Neural crest cell (in vitro differentiated cells): ENCODE measurements at places on chromosomes 12 and 14. TPM values are rescaled to one million over a fixed set of nuclear protein-coding genes. Genes with fewer than 3 reads are reported as not detected.

Gene PPFIBP1
- total RNA-seq: 47.5 and 49.2 TPM in 2 replicates

Gene SIX6
- total RNA-seq: not detected in 2 replicates

DNA sequence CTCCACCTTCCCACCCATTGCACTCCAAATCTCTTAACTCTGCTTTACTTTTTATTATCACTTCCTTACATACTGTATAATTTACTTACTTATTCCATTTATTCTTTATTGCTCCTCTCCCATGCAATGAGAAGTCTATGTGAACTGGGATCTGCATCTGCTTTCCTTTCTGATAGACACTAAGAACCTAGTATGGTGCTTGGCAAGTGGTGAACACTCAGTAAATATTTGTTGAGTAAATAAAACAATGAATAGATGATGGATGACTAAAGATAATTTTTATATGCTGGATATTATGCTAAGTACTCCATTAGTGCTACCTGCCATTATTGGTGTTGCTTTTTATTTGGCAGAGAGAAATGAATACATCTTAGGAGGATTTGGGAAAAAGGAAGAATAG lies 151.0 kb downstream of the TPH2 start:
- peaks cover 3% of the 10 kb centered on the region for H3K36me3 ChIP-seq
- H3K27me3 ChIP-seq: no peaks in the 10 kb centered on the region
- no peak for DNase-seq
- no peaks in the 10 kb centered on the region for H3K4me1 ChIP-seq

DNA sequence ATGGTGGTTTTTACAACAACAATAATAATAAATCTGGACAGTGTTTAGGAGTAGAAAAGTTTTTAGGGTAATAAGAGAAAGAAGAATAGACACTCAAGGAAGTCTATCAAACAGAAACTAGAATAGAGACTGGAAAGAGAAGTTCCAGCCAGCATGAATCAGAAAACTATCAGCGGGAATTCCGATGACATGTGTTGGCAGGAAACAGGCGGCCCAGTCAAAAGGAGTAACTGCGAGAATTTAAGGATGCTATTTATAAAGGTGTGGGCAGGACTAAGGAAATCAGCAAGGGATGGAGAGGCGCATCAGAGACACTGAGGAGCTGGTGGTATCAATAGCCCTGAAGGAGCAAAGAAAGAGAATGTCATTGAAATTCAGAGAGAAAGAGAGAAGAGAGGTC lies 89.9 kb downstream of the TBX5 start:
- no peak overlapping the region for H3K4me3 ChIP-seq
- no peaks in the 10 kb centered on the region for H3K4me1 ChIP-seq
- H3K36me3 ChIP-seq: no peaks in the 10 kb centered on the region
- no peak overlapping the region for H3K27ac ChIP-seq
- no peak for DNase-seq

DNA sequence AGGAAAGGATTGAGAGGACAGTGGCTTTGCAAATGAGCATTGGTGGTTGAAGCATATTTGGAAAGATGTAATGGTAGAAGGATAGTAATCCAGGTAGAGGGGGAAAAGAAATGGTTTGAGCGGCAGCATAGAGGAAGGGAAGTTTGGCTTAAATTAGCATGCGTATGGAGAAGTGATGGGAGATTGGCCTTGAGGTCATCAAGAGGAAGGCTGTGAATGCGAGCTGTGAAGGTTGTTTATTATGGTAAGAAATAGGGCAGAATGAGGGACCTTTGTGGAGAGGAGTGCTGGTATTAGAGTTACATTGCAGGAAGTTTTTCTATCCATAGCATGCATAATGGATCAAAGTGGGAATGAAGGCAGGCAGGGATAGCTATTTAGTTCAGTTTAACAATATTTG lies 162.1 kb downstream of the TMTC2 start:
- peaks cover 18% of the 10 kb centered on the region for H3K4me1 ChIP-seq
- no peak for DNase-seq
- H3K36me3 ChIP-seq: peaks cover 7% of the 10 kb centered on the region
- no peak overlapping the region for H3K27ac ChIP-seq
- no peak overlapping the region for H3K4me3 ChIP-seq
